ENCODE measurements at places on chromosomes 12 and 14. TPM values are rescaled to one million over a fixed set of nuclear protein-coding genes. Genes with fewer than 3 reads are reported as not detected.

ANKRD33 gene
- total RNA-seq, result not detected

RASSF9 gene
- total RNA-seq, result 2.5 TPM

PTHLH gene
- 0.41 TPM for total RNA-seq

NRXN3 gene
- total RNA-seq, result 1.6 TPM

PLEK2 gene
- total RNA-seq, result 0.76 TPM

SETD3 gene
- 116 TPM for total RNA-seq

A2M gene
- 634 TPM for total RNA-seq

TSPAN19 gene
- total RNA-seq, result not detected

KRT78 gene
- total RNA-seq, result not detected

GZMB gene
- 0.47 TPM for total RNA-seq

Measured in left cardiac atrium (tissue), 4 donors.